Lung microvascular endothelial cell (primary cell): ENCODE measurements at places on chromosomes 2 and 18. TPM values are rescaled to one million over a fixed set of nuclear protein-coding genes. Genes with fewer than 3 reads are reported as not detected.

The TSPYL6 gene
- not detected in 2 replicates for total RNA-seq

The DUSP19 gene
- total RNA-seq, result 1.5 and 3.6 TPM in 2 replicates

The GCA gene
- 2.2 and 5.4 TPM in 2 replicates for total RNA-seq

The TMEM198 gene
- not detected in 2 replicates for total RNA-seq

The EVX2 gene
- not detected in 2 replicates for total RNA-seq

The MC4R gene
- total RNA-seq, result not detected in 2 replicates

The OLA1 gene
- total RNA-seq, result 45.0 and 70.4 TPM in 2 replicates

The ELOA2 gene
- total RNA-seq, result not detected in 2 replicates

The GBX2 gene
- under 0.01 and 2.0 TPM in 2 replicates for total RNA-seq

The FAM124B gene
- total RNA-seq, result 13.3 and 64.9 TPM in 2 replicates

The CNTNAP5 gene
- not detected in 2 replicates for total RNA-seq

The SF3B1 gene
- 115 and 129 TPM in 2 replicates for total RNA-seq

The FSHR gene
- total RNA-seq, result not detected in 2 replicates

The CCDC178 gene
- total RNA-seq, result not detected in 2 replicates

The NEURL3 gene
- total RNA-seq, result under 0.01 and 0.20 TPM in 2 replicates

The ZEB2 gene
- 0.60 and 1.3 TPM in 2 replicates for total RNA-seq

The CRYBA2 gene
- not detected in 2 replicates for total RNA-seq

The HOXD13 gene
- total RNA-seq, result not detected in 2 replicates

The LIPG gene
- total RNA-seq, result 0.40 and 6.1 TPM in 2 replicates

The AGXT gene
- not detected in 2 replicates for total RNA-seq

The SCYGR7 gene
- total RNA-seq, result not detected in 2 replicates

The ABCG8 gene
- total RNA-seq, result not detected in 2 replicates

The CERKL gene
- not detected in 2 replicates for total RNA-seq

The GKN1 gene
- not detected in 2 replicates for total RNA-seq

The LRPPRC gene
- 40.1 and 40.5 TPM in 2 replicates for total RNA-seq

The ASB18 gene
- not detected in 2 replicates for total RNA-seq

The PLEKHH2 gene
- total RNA-seq, result under 0.01 TPM in 1 of 2 replicates, not detected in the other

The LOXHD1 gene
- total RNA-seq, result not detected in 2 replicates

The ABCG5 gene
- not detected in 2 replicates for total RNA-seq

The SATB2 gene
- total RNA-seq, result 0.60 and 1.3 TPM in 2 replicates

The ACOXL gene
- total RNA-seq, result not detected in 2 replicates

The C2orf72 gene
- 2.0 and 3.4 TPM in 2 replicates for total RNA-seq

The MC2R gene
- total RNA-seq, result not detected in 2 replicates

The MROH2A gene
- total RNA-seq, result not detected in 2 replicates

The PLCL1 gene
- 0.20 and 1.7 TPM in 2 replicates for total RNA-seq

The ADD2 gene
- 2.0 and 7.2 TPM in 2 replicates for total RNA-seq

The GPATCH11 gene
- total RNA-seq, result 4.1 and 5.2 TPM in 2 replicates

The HOXD12 gene
- not detected in 2 replicates for total RNA-seq

The SPATS2L gene
- 5.4 and 11.8 TPM in 2 replicates for total RNA-seq

The PARD3B gene
- 5.2 and 10.9 TPM in 2 replicates for total RNA-seq

The TNFRSF11A gene
- total RNA-seq, result 18.7 and 31.7 TPM in 2 replicates

The FEV gene
- not detected in 2 replicates for total RNA-seq

The TGIF1 gene
- 64.7 and 109 TPM in 2 replicates for total RNA-seq

The KATNAL2 gene
- total RNA-seq, result 0.40 and 0.44 TPM in 2 replicates
